ENCODE measurements at places on chromosomes 5 and 9.

- H3K27ac ChIP-seq, result peak overlapping the region; percentile 14
- DNase-seq, result no peak
- no peaks in the 10 kb centered on the region for H3K4me1 ChIP-seq
- no peaks in the 10 kb centered on the region for H3K27me3 ChIP-seq
- H3K4me3 ChIP-seq, result no peak overlapping the region
Measured at GRCh38 chr9:2109069-2109650, 94.0 kb downstream of the SMARCA2 start.

DNA sequence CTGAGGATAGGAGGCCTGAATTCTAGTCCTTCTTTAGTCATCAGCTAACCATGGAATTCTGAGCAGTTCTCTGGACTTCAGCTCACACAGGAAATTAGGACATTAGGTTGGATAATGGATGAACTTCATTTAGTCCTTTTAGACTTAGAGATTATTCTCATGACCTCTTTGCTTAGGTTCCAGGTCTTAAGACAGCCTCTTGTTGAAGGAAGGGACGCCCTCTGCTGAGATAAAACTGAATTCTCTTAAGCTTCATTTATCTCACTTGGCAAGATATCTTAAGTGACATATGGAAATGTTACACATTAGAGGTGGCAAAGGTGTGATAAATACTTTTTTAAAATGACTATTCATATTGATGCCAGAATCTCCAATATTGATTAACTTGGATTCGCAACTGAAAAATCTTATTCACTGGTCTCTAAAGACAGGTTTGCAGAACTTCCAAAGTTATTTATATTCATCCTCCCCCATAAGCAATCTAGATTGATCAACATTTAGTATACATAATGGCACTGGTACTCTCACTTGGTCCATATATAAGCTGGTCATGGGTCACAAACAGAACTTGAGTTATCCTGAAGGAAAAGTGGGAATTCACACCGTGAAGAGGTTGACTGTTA, 16.9 kb upstream of the ZNF366 start:
- no peaks in the 10 kb centered on the region for H3K36me3 ChIP-seq
- no peaks in the 10 kb centered on the region for H3K4me1 ChIP-seq
- H3K27ac ChIP-seq, result no peak overlapping the region
- no peaks in the 10 kb centered on the region for H3K27me3 ChIP-seq
- no peak overlapping the region for H3K4me3 ChIP-seq

DNA sequence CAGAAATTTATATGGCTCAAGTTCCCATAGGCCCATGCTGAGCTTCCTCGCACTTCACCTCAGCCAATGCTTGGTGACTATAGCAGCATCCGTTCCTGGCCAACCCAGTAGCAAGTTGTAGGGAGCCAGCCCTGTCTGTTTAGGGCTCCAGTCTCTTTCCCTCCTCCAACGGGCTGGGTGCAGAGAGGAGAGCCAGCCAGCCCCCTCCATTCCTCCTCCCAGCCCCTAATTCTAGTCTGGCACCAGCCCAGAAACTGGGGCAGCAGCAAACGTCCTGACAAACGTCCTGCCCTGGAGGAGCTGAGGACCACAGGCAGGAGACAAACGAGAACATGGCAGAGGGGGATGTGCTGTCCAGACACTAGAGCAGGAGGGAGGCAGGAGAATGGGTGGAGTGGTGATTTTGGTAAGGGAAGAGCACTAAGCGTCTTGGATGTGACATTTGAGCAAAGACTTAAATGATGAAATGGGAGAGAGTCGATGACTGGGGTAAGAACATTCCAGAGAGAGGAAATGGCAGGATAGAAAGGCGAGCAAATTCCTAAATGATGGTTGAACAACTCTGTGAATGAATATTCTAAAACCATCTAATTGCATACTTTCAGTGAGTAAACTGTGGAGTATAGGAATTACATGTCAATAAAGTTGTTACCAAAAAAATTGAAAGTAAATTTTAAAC, 222.5 kb upstream of the DAPK1 start:
- H3K36me3 ChIP-seq, result no peaks in the 10 kb centered on the region
- peaks cover 10% of the 10 kb centered on the region for H3K27me3 ChIP-seq
- DNase-seq, result no peak
- H3K4me3 ChIP-seq, result no peak overlapping the region
- H3K4me1 ChIP-seq, result peaks cover 3% of the 10 kb centered on the region

- no peak overlapping the region for H3K27ac ChIP-seq
- DNase-seq, result no peak
- no peaks in the 10 kb centered on the region for H3K36me3 ChIP-seq
- H3K27me3 ChIP-seq, result peaks cover 12% of the 10 kb centered on the region
Measured at GRCh38 chr5:67921004-67921601, 294.5 kb upstream of the PIK3R1 start.

- H3K36me3 ChIP-seq, result peaks cover 2% of the 10 kb centered on the region
- no peak overlapping the region for H3K4me3 ChIP-seq
- H3K4me1 ChIP-seq, result no peaks in the 10 kb centered on the region
- H3K27me3 ChIP-seq, result peaks cover 5% of the 10 kb centered on the region
- no peak overlapping the region for H3K27ac ChIP-seq
Measured at GRCh38 chr9:7240569-7241311, 483.0 kb downstream of the KDM4C start.
